SJCRH30 (cell line): ENCODE measurements at places on chromosomes 1 and 21. TPM values are rescaled to one million over a fixed set of nuclear protein-coding genes. Genes with fewer than 3 reads are reported as not detected.

The PLEKHG5 gene
- total RNA-seq = 3.7 and 5.3 TPM in 2 replicates

The BNIPL gene
- total RNA-seq = 0.22 and 0.56 TPM in 2 replicates

- DNase-seq = peak; percentile 96
These were observed at the start of gene EPRS1 for GRCh38 chr1:220046052-220046930. Gene EPRS1 (minus strand): TSS chr1:220046505. CDS start chr1:220046388, 117 bp downstream.

- no peak for DNase-seq
These were observed 108.2 kb downstream of the FOXD2 start for GRCh38 chr1:47545912-47546483.

The PDPN gene
- not detected in 2 replicates for total RNA-seq
